ENCODE measurements at places on chromosomes 1 and 21.

- no peak for DNase-seq
These were observed 28.4 kb upstream of the ST6GALNAC3 start for GRCh38 chr1:76046149-76046548.

- no peak for DNase-seq
These were observed 12.2 kb downstream of the ARID4B start for GRCh38 chr1:235315735-235316134.

- DNase-seq: no peak
These were observed 10.5 kb downstream of the IGSF21 start for GRCh38 chr1:18118078-18118477.

DNA sequence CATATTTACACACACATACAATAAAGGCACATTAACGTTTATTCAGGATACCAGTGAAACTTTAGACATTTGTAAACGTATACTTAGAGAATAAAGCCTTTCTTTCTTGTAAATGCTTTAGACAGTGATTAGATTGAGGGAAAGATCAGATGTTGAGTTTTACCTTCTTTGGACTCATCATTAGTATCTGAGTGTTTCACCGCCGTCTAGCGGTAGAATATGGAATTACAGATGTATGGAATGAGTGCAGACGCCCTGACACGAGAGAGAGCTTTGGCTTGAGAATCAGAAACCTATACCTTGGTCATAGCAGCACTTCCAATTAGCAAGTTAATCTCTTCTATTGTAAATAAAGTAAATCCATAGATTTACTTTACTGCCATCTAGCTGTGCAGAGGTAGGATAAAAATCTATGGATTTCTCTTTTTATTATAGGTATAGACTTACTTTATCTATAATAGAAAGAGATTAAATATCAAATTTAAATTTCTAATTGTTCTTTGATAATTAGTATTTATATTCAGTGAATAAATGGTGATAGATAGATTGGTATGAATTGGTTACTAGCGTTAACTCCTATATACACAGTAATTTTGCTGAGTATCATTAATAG, 12.6 kb downstream of the FLG2 start:
- peak; percentile 36 for DNase-seq

DNA sequence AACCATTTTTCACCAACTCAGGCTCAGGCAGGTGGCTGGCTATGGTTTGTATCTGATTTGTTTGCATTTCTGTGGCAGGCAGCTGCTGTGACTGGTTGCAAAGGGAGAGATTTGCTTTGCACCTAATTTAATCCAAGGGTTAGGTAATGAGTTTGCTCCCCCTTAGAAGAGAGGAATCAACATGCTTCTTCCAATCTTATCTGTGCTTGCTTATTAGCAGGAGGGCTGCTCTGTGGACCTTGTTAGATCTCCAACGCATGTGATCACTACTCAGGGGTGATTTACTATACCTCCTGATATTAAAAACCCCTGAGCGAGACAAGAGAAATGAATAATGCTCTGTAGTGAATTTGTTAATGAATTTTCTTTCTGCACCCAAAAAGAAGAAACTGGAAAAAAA, 20.5 kb downstream of the OLFML3 start:
- DNase-seq: no peak

GRCh38 chr1:24317081-24317480, 2.1 kb upstream of the GRHL3 start:
- DNase-seq: no peak

DNA sequence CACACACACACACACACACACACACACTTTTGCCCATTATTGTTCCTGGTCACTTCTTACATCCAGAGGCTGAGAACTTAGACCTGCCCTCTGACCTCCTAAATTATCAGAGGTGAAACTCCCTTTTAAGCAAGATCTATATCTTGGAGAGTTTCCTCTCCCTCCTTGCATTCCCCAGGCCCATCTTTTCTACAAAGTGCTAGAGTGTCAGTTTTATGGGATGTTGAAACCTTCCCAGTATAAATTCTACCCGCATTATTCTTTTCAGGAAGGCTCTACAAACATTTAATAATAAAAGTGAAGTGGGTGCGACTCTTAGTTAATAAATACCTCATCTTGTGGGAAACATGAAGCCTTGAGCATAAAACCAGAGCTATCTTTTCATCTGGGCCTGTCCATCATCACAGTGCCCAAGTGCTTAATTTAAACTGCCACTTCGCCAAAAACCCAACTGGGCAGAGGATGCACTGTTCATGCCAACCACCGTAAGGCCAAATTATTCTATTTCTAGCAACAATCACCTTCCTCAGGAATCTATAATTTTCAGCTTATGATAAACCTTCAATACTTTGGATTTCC, 458.2 kb upstream of the RUNX1 start:
- DNase-seq: no peak

- DNase-seq: no peak
These were observed 73.9 kb downstream of the KCNJ15 start for GRCh38 chr21:38330666-38331065.

DNA sequence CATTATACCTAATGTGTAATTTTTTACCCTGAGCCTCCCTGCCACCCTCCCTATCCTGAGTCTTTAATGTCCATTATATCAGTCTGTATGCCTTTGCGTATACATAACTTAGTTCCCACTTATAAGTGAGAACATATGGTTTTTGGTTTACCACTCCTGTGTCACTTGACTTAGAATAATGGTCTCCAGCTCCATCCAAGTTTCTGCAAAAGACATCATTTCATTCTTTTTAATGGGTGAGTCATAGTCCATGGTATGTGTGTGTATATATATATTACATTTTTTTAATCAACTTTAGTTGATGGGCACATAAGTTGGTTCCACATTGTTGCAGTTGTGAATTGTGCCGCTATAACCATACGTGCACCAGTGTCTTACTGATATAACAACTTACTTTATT, 477.1 kb upstream of the NEGR1 start:
- DNase-seq: peak; percentile 33

GRCh38 chr1:205545001-205545919, 40.8 kb downstream of the CDK18 start:
- no peak for DNase-seq

DNA sequence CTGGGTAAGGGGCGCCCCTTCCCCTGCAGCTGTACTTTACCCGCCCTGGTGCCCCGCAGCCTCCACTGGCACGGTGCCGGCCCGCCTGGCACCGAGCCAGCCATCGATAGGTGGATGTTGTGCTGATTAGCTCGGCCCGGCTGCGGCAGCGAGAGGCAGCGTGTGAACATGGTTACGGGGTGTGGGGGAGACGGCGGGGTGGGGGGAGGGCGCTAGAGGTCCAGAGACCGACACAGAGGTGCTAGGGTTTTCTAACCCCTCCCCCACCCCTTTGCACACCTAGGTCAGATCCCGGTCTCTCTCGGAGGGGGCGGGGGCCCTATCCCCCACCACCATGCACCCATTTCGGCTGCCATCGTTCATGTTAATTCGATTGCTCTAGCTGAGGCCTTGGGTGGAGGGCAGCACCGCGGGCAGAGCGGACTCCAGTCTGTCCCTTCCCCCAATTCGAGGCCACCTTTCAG, 6.7 kb downstream of the EFNA4 start:
- DNase-seq: no peak

GRCh38 chr1:108590441-108590840, 30.5 kb downstream of the EEIG2 start:
- DNase-seq: peak; percentile 62

- DNase-seq: peak; percentile 54
These were observed 404.8 kb downstream of the HLX start for GRCh38 chr1:221284028-221284427.

DNA sequence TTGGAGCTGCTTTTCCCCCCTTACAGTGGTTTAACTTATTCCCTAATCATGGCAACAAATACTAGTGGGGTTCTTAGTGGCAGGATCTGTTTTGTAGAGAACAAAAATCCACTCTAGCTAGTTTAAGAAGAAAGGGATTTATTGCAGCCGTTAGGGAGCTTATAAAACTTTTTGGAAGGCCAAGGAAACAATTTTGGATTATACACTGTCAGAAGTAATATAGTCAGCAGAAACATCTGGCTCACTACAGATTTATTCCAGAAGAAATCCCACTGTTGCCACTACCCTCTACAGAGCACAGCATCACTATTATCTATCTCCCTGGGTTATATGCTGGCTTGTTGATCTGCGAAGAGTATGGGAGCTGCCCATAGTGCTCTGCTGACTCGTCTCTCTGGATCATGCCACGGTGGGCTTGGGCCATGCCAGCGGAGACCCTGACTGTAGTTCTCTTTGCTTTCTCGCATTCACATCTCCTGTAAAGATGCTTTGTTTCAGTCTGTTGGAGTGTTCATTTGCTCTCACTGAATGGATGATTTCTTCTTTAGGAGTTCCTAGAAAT, 107.5 kb downstream of the ODF2L start:
- DNase-seq: peak; percentile 90

DNA sequence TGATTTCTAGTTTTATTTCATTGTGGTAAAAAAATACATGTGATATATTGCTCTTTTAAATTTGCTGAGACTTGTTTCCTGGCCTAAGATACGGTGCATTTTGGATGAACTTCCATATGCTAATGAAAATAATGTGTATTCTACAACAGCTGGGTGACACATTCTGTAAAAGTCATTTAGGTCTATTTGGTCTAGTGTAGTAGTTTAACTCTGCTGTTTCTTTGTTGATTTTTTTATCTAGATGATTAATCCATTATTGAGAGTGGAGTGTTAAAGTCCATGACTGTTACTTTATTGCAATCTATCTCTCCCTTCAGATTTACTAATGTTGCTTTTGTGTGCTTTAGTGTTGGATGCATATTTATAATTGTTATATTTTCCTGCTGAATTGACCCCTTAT, 161.4 kb downstream of the VAV3 start:
- DNase-seq: no peak

DNA sequence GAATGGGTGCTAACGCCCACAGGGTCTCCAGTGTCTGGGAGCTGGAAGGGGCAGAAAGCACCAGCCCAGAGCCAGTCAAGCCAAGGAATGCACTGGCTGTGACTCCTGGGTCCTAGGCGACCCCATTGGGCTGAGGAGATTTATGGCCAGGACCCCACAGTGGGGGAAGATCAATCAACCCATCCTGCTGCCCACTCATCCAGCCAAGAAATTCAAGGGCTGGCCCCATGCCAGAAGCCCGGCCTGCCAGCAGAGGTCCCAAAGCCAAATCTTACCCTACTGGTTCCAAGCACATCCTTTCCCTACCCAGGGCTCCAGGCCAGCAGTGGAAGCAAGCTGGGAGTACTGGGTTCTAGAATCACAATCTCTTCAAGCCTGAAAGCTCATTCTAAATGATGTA, 6.8 kb upstream of the PDZK1IP1 start:
- no peak for DNase-seq

GRCh38 chr21:45763074-45763473, 119.5 kb downstream of the PCBP3 start:
- no peak for DNase-seq

- DNase-seq: peak; percentile 45
These were observed 93.7 kb downstream of the WDR3 start for GRCh38 chr1:118023199-118023598.

- DNase-seq: peak; percentile 67
These were observed 167.6 kb upstream of the ADAMTS5 start for GRCh38 chr21:27134516-27134915.

GRCh38 chr1:23185381-23185780, 16.7 kb upstream of the LUZP1 start:
- DNase-seq: no peak

DNA sequence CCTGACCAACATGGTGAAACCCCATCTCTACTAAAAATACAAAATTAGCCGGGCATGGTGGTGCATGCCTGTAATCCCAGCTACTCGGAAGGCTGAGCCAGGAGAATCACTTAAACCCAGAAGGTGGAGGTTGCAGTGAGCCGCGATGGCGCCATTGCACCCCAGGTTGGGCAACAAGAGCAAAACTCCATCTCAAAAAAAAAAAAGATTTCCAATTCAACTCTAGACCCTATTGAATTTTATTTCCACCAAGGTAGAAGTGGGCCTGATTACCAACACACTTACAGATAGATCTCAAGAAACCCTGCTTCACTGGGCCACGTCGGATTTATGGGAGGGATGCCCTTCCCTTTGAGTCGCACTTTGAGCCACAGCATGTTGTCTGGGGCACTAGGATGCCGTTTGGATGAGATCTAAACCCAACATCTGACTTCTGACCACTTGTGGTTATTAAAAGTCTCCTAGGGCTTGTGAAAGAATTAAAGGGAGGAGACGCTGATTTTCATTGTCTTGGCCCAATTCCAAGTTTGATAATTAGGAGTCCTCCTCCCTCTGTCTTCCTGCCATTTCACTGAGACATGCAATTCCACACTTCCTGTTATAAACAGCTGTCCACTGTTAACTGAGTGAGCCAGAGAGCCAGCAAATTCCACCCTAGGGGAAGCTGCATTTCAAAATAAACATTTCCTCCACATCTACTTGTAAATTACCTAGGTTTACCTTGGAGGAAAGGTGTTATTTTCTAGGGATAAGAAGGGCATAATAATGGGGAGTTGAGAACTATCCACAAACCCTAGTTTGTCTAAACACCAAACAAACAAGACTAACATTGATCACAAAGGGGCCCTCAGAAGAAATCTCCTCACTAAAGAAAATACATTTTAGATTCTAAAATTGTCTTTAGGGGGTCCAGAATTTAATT, 5.2 kb upstream of the RERE start:
- DNase-seq: peak; percentile 91
